Stimulated activated CD8-positive, alpha-beta memory T cell treated with anti-CD3 and anti-CD28 coated beads, Interleukin-4, amount 100 ng/mL, for 1 hour (primary cell): ENCODE measurements at places on chromosomes 7 and 10.

DNA sequence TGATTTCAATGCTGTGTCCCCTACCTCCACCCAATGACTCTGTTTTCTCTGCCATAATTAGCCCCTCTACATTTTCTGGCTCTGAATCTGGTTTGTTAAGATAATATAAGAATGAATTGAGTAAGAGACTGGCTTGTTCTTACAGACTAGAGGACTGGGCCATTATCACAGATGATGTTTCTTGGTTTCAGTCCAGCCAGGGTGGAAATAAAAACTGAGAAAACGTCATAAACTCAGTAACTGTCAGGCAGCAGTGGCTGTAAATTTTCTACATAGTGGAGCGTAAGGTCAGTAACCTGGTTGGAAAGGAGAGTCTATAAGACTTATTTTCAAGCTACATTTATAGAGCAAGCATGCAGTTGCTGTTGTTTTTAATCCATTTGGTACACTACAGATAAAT lies 485.4 kb downstream of the HTR7 start:
- DNase-seq, result no peak

GRCh38 chr7:157587805-157588560 lies 251.2 kb downstream of the DNAJB6 start:
- DNase-seq, result no peak

DNA sequence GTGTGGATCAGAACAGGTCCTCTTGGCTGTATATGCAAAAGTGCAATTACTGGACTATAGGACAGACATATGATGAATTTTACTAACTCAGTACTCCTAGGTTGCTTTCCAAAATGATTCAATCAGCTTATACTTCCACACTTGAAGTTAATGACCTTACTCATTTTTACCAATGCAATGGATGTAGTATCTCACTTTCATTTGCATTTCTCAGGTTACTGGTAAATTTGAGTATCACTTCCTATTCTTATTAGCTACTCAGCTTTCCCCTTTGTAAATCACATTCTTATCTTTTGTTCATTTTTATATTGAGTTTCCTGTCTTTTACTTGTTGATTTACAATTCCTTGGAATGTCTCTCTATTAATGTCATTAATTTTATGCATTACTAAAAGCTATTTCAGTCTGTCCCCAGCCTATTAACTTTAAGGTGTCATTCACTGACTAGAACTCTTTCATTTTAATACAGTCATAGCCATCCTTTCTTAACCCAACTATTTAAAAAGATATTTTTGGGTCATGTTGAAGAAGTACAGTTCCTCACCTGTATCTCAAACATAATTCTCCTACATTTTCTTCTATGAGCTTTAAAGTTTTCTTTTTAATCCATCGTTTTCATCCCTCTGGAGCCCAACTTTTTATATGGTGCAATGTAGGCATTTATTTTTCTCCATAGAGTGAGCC lies 88.6 kb downstream of the VIM start:
- no peak for DNase-seq

DNA sequence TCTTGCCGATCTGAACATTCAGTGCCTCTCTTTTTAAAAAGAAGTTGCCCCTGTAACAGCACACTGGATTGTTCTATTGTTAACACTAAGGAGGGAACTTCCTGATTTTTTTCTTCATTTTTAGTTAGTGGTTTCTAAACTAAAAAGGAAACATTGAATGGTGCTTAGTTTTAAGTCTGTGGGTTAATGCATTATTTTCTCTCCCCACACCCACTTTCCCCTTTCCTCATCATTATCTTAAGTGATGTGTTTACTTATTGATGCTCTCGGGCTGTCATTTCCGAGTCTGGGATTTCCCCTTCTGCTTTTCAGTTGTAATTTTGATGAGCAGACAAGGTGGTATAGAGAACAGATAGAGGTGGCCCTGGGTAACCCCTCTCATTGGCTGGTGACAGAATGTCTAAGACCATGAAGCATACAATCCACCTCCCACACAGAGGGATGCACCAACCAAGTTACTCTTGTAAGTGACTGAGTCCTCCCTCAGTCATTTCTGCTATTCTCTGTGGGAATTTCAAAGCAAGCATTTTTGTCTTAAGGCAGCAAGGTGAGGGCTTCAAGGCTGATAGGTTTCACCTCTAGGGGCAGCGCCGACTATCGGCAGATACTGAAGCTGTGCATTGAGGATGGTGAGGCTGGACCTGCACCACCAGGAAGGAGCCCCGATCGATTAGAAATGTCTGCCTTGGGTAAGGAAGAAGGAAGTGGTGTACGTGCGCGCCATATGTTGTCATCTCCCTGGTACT lies 49.5 kb downstream of the CHN2 start:
- DNase-seq, result no peak

- no peak for DNase-seq
Measured at GRCh38 chr7:4888161-4888560, 4.6 kb upstream of the RADIL start.

GRCh38 chr10:110681023-110681681 lies 37.0 kb downstream of the RBM20 start:
- DNase-seq, result no peak

DNA sequence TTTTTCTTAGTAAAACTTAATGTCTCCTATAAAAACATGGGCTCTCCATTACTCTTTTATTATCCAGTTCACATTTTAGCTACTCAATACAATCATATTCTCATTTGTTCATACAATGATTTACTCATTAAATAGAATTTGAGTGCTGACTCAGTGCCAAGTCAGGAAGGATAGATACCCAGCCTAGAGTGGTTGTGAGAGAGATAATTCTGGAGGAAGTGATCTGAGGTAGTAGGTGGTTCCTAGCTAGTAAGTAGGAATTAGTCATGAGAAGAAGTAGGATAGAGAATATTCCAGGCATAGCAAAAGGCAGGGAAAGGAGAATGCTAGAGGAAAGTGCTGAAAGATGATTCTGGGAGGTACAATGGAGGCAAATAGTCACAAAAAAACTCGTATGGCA lies 133.5 kb upstream of the MBL2 start:
- DNase-seq, result no peak

- no peak for DNase-seq
Measured at GRCh38 chr7:100485471-100485876, 1.7 kb downstream of the NYAP1 start.

- DNase-seq, result no peak
Measured at GRCh38 chr10:124675261-124675660, 68.9 kb downstream of the FAM53B start.

- DNase-seq, result no peak
Measured at GRCh38 chr10:89074120-89074519, 83.5 kb downstream of the FAS start.

DNA sequence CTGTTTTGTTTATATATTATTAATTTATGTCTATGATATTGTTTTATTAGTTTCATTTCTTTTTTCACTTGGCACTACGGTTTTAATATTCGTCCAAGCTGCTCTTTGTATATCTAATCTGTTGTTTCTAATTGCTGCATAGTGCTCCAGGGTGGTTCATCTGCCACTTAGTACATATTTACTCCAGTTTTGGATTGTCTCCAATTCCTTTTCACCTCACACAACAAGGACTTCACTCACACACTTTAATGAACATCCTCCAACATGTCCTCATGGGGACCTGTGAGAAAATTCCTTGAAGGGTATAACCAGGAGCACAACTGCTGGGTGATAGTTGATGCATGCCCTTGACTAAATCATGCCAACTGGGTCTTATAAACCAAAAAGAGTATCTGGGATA lies 14.1 kb upstream of the NOC3L start:
- DNase-seq, result no peak

DNA sequence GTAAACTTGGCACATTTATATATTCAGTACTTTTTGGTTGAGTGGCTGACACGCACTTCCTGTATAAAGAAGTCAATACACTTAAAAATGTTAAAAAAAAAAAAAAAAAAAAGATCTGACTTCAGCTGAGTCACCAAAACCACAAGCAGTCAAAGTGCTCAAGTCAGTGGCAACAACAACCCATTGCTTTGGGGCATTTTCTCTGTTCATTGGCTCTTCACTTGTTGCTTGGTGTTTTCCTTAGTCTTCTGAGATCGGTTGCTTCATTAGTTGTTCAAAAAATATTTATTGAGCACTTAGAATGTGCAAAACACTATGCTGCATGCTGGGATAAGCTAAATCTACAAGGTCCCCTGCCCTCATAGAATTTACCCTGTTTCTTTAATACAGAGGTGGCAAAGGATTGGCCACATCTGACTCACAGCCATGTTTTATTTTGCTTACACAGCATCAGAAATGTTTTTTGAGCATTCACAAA lies 63.7 kb downstream of the ZNRF2 start:
- DNase-seq, result peak; percentile 16

DNA sequence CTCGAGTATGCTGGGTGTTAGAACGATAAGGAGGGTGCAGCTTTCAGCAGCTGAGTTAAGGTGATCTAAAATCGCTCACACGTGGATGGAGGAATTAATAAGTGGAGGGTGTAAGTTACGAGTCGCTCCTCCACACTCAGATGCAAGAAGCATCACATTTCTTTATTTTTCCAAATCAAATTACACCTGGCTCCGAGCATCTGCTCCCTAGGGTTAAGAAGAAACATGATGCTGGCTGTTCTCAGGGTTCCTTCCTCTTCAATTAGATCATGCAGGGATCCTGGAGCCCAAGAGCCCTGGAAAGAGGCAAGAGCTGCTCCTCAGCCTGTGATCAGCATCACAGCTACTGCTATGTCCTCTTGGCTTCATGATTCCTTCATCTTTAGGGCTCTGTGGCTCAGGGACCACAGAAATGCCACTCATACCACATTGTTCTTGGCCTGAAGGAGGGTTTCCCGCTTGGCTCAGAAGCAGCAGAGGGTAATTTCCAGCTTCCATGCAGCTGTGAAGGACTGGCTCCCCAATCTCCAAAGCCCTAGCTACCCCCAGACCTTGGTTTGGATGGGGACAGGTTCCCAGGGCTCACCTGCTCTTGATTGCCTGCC lies 235.9 kb upstream of the ZNF32 start:
- DNase-seq, result no peak

DNA sequence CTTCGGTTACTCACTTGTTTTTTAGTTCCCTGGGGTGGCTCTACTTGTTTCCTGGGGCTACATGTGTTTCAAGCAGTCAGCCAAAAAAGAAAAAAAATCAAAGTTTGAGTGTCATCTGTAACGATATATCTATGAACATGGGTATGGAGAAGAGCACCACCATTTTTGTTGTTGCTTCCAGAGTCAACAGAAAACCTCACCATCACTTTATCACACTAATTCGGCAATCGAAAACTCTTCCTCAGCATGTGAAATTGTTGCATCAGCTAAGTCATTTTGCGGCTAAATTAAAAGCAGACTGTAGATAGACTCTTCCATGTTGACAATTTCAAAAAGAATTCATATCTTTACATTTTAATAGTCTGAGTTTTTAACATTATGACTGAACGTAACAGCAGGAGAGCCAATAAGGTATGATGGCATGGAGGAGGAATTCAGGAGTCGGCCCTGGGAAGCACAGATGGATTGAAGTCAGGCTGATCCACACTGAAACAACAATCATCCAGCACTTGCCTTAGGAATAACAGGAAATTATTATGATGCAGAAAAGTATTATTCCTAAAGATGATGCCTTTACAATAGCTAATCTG lies 455.7 kb upstream of the KLF6 start:
- no peak for DNase-seq

DNA sequence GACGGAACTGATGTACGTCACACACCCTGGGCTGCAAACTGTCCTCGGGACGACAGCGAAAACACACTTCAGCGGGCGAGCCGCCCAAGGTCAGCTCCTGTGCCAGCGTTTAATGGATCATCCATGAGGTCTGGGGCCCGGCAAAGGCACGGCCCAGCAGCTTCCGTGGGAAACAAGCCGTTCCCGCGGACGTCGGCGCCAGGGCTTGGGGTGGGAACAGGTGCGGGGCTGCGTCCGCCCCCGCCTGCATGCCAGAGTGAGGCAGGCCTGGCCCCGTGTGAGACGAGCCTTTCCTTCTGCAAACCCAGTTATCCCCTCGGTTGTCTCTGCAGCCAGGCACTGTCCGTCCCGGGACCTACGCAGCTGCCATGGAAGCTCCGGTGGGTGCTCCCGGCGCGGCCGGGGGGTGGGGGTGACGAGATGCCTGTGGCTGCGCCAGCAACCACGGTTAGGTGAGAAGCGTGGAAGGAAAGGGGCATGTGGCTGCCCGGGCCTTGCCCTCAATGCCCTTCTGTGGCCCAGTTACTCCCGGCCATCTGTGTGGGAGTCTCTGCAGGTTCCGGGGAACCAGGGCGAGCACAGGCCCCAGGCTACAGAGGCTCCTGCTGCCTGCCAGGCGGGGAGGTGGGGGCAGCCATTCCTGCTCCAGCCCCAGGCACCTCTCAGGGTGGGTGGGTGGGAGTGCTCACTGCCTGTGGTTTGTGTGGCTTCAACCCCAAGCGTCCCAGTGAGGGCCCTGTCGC lies 42.2 kb upstream of the PDGFA start:
- DNase-seq, result no peak

DNA sequence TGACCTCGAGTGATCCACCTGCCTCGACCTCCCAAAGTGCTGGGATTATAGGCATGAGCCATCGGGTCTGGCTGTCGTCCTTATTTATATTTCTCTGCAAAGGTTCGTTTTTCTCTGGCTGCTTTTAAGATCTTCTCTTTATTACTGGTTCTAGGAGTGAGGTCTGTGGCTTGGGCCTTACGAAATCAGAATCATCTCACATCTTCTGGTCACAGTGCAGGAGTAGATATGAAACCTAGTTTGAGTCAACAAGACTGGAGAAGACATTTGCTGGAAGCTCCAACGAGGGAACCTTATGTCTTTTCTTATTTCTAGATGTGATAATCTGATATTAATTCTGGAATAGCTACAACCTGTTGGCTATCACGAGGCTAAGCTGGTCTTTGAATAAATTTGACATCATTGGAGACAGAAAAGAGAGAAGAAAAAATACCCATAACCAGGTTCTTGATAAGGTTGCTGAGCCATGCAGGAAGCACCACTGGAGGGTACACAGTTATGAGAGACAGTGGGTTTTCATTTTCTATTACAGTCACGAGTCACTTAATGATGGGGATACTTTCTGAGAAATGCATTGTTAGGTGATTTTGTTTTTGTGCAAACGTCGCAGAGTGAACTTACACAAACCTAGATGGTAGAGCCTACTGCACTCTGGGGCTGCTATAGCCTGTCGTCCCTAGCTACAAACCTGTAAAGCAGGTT lies 25.6 kb upstream of the IL15RA start:
- DNase-seq, result no peak

DNA sequence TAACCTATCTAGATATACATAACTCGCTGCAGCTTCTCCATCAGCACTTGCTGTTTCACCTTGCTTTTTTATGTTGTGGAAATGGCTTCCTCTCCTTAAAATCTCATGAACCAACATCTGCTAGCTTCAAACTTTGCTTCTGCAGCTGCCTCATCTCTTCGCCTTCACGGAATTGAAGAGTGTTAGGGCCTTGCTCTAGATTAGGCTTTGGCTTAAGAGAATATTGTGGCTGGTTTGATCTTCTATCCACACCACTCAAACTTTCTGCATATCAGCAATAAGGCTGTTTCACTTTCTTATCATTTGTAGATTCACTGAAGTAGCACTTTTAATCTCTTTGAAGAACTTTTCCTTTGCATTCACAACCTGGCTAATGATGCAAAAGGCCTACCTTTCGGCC lies 49.2 kb upstream of the AGR3 start:
- DNase-seq, result no peak
